Midbrain (tissue), 1 donor: ENCODE measurements at places on chromosomes 3 and 15.

- DNase-seq = no peak
These were observed 35.2 kb downstream of the GRK7 start for GRCh38 chr3:141798448-141798845.

GRCh38 chr15:51579012-51579411, 43.6 kb downstream of the DMXL2 start:
- DNase-seq = no peak

DNA sequence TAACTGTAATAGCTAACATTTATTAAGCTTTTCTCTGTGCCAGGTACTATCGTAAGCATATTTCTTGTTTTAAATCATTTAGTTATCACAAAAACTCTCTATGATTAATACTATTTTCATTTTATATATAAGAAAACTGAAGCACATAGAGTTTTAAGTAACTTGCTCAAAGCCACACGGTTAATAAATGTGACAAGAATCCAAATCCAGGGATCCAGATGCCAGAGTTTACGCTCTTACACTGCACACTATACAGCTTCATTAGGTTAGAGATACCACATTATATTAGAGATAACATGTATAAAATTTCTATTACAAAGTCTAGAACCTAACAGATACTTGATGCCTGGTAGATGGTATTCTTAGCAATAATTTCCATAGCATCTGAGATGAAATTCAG, 265.2 kb downstream of the SHOX2 start:
- no peak for DNase-seq

DNA sequence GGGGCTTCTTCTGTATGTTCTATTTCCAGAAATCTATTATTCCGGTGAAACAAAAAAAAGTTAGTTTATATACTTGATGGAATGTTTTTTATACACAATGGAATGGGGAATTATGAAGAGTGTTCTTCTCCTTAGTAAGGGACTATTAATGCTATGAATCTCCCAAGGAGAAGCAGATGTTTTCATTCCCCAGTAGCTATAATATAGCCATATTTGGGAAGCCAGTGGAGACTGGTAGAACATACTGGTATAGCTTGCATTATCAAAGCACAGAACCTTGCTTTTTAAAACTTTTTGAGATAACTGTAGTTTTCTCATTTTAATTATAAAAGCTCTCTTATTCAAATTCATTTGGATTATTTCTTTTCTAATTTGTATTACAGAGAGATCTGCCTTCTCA, 38.3 kb downstream of the ADGRG7 start:
- no peak for DNase-seq

DNA sequence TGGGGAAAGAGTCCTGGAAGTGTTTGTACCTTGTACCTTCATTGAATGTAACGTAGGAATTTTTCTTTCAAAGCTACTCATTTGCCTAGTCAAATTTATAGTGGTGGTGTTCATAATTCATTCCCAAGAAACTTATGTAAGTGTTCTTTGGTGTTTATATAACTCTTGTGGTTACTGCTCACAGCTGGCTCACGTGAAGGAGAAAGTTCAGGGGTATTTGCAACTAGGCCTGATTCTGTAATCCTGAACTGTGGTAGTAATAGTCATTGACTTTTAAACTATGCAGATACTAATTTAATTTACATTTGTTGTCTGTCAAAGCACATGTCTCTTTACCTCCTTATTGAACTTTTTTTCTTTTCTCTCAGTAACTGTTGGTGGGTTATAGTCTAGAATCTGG, 50.5 kb upstream of the TEX264 start:
- DNase-seq = no peak

DNA sequence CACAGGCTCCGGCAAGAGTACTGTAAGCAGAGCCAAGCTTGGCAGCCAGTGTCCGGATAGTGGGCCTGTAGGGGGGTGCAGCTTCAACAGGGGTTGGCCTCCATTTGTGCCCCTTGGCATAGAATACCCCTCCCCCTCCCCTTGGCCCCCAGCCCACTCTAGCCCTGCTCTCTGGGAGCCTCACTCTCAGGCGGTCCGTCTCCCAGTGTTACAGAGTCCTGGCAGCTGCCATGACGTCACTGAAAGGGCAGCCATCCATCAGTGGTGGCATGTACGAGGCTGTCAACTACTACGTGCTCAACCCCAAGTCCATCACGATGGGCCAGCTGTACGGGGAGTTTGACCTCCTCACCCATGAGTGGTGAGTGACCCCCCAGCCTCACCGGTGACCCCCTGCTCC, 50.4 kb downstream of the DNAH1 start:
- peak; percentile 70 for DNase-seq

DNA sequence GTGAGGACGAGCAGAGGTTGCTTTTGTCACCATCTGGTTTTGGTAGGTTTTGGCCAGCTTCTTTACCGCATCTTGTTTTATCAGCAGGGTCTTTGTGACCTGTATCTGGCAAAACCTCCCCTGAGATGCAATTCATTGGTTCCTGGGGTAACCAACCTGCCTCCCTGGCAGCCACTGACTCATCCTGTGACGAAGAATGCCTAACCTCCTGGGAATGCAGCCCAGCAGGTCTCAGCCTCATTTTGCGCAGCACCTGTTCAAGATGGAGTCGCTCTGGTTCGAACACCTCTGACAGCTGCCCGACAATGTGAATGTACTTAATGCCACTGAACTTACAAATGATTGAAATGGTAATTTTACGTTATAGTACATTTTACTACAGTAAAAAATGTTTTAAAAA, 6.8 kb upstream of the ADAMTS17 start:
- DNase-seq = no peak

GRCh38 chr15:93493172-93493571, 404.2 kb upstream of the RGMA start:
- no peak for DNase-seq

DNA sequence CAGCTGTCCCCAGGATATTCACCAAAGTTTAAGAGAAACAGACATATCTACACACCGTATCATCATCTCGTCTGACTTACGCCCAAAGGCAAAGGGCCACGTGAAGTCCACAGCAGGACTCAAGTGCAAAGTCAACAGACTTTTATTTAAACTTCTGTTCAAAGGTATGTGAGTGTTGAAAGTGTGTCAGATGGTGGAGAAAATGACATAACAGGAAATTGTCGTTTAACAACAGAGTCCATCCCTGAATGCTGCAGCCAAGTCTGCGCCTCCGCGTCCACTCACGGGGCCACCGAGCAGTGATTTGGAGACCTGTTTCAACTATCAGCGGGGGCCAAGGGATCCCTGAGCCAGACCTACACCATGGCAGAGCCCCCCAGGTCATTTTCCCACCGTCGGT, 165.6 kb downstream of the XXYLT1 start:
- no peak for DNase-seq

DNA sequence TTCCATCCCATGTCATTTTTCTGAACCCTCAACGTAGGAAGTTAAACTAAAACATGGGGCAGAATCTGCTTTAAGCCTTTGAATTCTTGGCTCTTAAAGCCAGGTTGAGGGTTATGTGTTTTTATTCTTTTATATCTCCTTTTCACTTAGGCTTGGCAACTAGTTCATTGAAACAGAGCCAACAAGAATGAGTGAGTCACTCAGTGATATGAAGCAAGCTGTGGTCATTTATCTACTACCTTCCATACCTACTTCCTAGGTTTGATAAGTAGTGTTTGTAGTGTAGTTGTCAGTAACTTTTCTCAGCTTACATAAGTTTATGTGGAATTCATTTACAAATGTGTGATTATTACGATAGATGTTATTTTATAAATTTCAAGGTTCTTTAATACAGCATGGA, 67.4 kb downstream of the SNRPN start:
- no peak for DNase-seq

DNA sequence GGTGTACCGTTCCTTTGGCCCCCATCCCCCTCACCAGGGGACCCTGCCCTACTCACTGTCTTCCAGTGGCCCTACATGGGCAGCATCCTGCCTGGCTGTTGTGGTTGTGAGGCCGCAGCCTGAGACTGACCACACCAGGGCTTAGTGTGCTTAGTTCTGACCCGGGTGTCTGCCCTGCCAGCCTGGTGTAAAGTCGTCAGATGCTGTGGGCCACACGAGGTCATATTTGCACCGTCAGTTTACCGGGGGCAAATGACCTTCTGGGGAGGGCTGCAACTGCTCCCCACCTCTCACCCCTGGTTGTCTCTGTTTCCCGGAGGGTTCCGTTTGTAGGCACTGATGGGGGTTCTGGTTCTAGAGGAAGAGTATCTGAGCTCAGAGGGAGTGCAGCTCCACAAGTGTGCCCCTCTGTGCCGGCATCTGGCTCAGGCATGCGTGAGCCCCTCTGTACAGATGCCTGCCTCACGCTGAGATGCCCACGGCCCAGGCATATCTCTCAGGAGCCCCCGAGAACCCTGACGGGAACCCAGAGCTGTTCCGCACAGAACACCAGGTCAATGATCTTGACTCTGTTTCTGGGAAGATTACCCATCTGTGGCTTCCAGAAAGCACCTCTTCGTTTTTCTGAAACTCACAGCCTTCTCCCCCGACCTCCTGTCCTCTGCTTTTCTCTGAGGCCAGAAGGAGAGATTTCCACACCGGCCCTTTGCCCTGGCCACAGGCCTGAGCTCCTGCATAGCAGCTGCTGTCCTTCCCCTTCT, 19.2 kb downstream of the KLF13 start:
- no peak for DNase-seq

DNA sequence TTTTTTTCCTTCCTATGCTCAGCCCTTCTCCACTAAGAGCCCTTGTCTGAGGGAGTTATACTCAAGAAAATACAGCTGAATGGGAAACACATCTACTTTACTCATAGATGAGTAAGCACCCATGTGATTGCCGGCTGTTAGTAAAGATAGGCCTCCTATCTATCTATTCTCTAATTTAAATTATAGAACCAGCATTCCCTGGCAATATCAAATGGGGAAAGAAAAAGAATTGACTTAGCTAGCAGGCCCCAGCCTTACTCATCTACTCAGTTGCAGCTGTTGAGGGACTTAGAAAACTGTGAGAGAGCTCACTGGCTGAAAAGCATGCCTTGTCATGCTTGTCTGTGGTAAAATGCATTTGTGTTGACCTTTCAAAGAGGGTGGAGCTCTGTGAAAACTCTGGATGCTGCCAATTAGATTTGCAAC, 116.9 kb upstream of the LRRFIP2 start:
- DNase-seq = no peak

GRCh38 chr3:21798356-21799088, 47.5 kb upstream of the ZNF385D start:
- no peak for DNase-seq

- no peak for DNase-seq
These were observed 13.2 kb downstream of the NSUN3 start for GRCh38 chr3:94076055-94076454.

GRCh38 chr3:134772591-134772990, 22.5 kb upstream of the EPHB1 start:
- DNase-seq = no peak

DNA sequence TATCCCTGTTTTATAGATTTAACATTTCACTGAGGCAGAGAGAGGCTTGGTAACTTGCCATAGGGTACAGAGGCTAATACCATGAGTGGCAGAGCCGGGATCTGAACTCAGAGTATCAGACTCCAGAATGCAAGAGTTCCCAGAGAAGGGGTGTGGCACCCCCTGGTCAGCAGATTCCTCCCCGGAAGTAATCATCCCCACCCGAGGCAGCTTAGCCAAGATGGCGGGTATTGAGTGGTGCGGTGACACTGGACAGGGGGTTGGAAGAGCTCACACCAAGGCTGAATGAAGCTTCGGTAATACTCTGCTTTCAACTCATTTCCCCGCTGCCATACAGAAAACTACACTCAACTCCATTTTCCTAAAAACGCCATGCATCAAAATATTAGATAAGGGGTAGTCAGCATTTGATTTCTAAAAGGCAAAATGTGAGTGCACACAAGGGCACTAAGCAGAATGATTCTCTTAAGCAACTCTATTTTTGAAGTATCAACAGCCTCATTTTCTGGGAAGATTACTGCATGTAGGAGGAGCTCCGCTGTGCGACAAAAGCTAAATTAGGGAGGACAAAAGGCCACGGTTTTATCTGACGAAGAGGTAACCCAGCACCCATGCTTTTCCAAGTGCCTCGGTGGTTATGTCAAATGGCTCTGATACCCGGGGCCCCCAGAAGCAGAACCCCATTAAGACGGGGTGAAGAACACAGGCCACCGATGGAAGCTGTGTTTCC, 166.7 kb downstream of the NUP210 start:
- no peak for DNase-seq

- DNase-seq = no peak
These were observed 151.5 kb downstream of the ALCAM start for GRCh38 chr3:105518203-105518602.

- DNase-seq = no peak
These were observed 13.8 kb downstream of the ISG20 start for GRCh38 chr15:88652456-88653199.

DNA sequence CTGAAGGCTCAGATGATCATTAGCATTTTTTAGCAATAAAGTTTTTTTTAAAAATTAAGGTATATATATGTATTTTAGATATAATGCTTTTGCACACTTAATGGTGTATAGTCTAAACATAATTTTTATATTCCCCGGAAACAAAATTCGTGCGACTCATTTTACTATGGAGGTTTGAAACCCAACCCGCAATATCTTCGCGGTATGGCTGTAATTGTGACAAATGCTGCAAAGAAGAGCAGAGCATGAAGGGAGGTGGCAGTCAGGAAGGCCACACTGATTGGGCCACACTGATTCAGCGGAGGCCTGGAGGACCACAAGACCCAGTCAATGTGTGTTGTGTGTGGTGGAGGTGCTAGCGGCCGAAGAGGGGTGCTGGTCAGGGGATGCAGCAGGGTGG, 4.5 kb upstream of the CYP8B1 start:
- DNase-seq = no peak

DNA sequence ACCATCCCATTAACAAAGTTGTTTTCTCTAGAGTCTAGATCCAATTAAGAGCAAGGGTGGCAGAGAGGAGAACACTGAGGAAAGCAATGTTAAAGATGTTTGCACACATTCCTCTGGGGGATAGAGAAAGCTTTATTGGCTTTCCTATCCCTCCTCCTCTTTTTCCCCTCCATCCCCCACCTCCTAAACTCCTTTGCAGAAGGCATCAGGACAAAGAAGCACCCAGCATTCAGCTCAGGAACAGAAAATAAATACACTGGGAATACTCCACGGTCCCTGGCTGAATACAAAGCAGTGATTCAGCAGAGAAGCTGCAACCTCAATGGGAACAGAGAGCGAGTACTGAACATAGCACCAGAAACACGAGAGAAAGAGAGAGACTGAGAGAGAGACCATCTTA, 21.9 kb downstream of the LSAMP start:
- peak; percentile 87 for DNase-seq

DNA sequence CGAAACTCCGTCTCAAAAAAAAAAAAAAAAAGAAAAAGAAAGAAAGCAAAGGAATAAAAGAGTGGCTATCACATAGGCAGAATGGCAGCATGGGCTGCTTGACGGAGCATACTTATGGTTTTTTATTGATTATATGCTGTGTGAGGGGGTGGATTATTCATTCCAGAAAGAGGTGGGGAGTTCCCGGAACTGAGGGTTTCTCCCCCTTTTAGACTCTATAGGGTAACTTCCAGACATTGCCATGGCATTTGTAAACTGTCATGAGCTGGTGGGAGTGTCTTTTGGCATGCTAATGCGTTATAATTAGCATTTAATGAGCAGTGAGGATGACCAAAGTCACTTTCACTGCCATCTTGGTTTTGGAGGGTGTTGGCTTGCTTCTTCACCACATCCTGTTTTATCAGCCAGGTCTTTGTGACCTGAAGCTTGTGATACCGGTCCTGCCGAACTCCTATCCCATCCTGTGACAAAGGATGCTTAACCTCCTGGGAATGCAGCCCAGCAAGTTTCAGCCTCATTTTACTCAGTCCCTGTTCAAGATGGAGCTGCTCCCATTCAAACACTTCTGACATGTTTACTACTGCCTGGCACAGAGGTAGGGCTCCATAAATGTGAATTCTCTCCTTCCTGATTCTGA, 15.8 kb upstream of the ABHD17C start:
- no peak for DNase-seq

- DNase-seq = no peak
These were observed 87.5 kb downstream of the TNIK start for GRCh38 chr3:171372694-171373093.
